Mesothelial cell of epicardium (in vitro differentiated cells): ENCODE measurements at places on chromosomes 3 and 15. TPM values are rescaled to one million over a fixed set of nuclear protein-coding genes. Genes with fewer than 3 reads are reported as not detected.

DNA sequence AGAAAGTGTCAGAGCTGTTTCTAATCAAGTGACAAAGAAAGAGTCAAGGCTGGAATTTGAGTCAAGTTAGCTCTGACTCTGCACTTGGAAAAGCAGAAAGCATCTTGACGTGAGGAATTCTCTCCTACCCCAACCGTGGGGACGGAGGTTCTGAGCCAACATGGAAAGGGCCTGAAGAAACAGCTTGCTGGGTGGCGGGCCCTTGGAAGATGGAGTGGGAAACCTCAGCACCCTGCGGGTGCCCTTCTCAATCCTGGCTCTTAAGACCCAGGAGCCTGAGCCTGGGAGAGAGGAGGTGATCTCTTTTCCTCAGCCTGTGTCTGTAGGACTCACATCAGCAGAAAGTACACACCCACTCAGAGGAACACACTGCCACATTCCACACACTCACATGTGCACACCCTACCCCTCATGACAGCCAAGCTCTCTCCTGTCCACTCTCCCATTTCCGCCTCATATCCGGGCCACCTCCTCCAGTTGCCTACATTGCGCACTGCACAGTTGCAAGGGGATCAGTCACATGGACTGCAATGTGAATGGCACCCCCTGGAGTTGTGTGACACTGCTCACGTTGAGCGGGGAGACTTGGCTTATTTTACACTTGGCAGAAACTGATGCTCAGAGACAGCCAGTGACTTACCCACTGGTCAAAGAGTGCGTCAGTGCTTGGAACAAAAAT, 101.5 kb upstream of the SLC6A6 start:
- no peaks in the 10 kb centered on the region for H3K36me3 ChIP-seq
- no peak overlapping the region for H3K4me3 ChIP-seq
- no peak overlapping the region for H3K27ac ChIP-seq
- DNase-seq = no peak
- peaks cover 7% of the 10 kb centered on the region for H3K4me1 ChIP-seq
- peaks cover 11% of the 10 kb centered on the region for H3K27me3 ChIP-seq

GRCh38 chr3:39272191-39272590, 7.6 kb downstream of the CX3CR1 start:
- H3K4me3 ChIP-seq = no peak overlapping the region
- no peaks in the 10 kb centered on the region for H3K36me3 ChIP-seq
- no peak for DNase-seq
- no peak overlapping the region for H3K27ac ChIP-seq

The BMF gene
- total RNA-seq = 90.3 to 98.9 TPM (median 97.0 TPM) in 3 replicates

The GHSR gene
- total RNA-seq = not detected in 3 replicates

- no peak overlapping the region for H3K4me3 ChIP-seq
- no peaks in the 10 kb centered on the region for H3K36me3 ChIP-seq
- H3K27me3 ChIP-seq = no peaks in the 10 kb centered on the region
- no peak overlapping the region for H3K27ac ChIP-seq
- no peak for DNase-seq
- H3K4me1 ChIP-seq = peaks cover 18% of the 10 kb centered on the region
Observed at GRCh38 chr3:73786321-73786807, 161.6 kb upstream of the PDZRN3 start.

DNA sequence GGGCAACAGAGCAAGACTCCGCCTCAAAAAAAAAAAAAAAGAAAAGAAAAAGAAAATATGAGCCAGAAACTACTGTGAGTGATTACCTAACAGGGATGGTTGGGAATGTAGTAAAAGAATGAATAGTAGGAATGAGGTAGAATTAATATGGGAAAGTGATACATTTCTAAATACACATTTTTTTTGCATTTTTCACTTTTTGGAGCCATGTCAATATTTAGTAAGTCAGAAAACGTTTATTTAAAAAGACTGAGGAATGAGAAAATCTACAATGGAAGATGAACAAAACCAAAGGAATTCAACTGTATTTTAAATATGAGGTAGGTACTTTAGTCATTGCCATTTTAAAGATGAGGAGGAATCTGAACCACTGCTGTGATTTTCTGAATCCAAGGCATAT, 817.2 kb upstream of the CADM2 start:
- no peaks in the 10 kb centered on the region for H3K4me1 ChIP-seq
- no peaks in the 10 kb centered on the region for H3K27me3 ChIP-seq
- H3K27ac ChIP-seq = no peak overlapping the region
- H3K36me3 ChIP-seq = no peaks in the 10 kb centered on the region
- no peak for DNase-seq
- no peak overlapping the region for H3K4me3 ChIP-seq

DNA sequence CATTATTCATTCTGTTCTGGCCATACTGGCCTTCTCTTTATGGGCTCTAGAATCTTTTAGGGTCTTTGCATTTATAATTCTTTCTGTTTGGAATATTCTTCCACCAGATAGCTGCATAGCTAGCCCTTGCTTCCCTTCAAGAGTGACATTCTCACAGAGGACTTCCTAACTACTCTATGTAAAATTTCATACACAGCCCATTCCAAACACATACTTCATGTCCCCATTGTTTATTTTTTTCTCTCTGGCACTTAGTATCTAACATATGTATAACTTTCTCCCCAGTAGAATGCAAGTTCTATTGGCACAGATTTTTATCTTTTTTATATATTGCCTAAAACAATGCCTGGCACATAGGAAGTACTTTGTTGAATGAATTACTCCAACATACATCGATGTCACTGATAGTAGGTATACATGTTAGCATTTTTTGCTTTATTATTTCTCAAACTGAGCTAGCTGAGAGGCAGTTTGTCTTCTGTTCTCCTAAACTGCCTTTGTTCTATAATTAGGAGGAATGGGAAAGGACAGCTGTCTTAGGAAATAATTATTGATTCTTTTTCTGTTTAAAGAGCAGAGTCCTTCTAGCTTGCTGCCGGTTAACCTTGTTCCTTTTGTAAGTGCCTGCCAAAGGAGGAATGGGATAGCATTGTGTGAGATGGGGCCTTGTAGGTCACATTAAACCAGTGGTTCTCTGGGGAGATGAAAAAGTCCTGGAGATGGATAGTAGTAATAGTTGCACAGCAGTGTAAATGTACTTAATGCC, 7.9 kb downstream of the FAM162A start:
- H3K36me3 ChIP-seq = peaks cover 7% of the 10 kb centered on the region
- no peak overlapping the region for H3K4me3 ChIP-seq
- H3K4me1 ChIP-seq = peaks cover 23% of the 10 kb centered on the region
- no peak overlapping the region for H3K27ac ChIP-seq
- DNase-seq = no peak

The ITIH3 gene
- total RNA-seq = 22.4 to 25.0 TPM (median 23.1 TPM) in 3 replicates

DNA sequence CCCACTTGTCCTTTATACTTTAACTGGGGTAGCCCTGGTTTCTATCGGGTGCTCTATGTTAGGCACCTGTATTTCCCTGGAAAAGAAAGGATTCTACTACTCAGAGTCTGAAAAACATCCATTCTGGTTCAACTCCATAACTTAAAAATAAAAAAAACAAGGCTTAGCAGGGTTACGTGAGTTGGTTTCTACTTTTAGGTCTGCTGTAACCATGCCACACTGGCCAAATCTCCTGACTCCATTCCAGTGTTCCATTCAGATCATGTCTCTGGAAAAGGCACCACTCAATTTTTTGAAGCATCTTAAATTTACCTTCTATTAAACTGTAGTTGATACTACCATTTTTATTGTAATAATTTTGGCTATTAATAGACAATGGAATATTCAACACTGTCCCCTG, 62.1 kb downstream of the CAPN3 start:
- no peak overlapping the region for H3K27ac ChIP-seq
- peaks cover 45% of the 10 kb centered on the region for H3K36me3 ChIP-seq
- H3K27me3 ChIP-seq = no peaks in the 10 kb centered on the region
- no peaks in the 10 kb centered on the region for H3K4me1 ChIP-seq

GRCh38 chr15:25137013-25137412, 182.2 kb downstream of the SNRPN start:
- peaks cover 2% of the 10 kb centered on the region for H3K36me3 ChIP-seq
- H3K27ac ChIP-seq = no peak overlapping the region
- no peak for DNase-seq
- peaks cover 14% of the 10 kb centered on the region for H3K4me1 ChIP-seq

The CSTA gene
- total RNA-seq = not detected in 3 replicates

- DNase-seq = no peak
- H3K27ac ChIP-seq = no peak overlapping the region
- no peaks in the 10 kb centered on the region for H3K27me3 ChIP-seq
- no peaks in the 10 kb centered on the region for H3K36me3 ChIP-seq
- H3K4me3 ChIP-seq = no peak overlapping the region
Observed at GRCh38 chr3:130389743-130390478, 44.4 kb downstream of the COL6A5 start.

The GOLGA8T gene
- 0.51 to 0.56 TPM in 2 of 3 replicates, not detected in the other for total RNA-seq

DNA sequence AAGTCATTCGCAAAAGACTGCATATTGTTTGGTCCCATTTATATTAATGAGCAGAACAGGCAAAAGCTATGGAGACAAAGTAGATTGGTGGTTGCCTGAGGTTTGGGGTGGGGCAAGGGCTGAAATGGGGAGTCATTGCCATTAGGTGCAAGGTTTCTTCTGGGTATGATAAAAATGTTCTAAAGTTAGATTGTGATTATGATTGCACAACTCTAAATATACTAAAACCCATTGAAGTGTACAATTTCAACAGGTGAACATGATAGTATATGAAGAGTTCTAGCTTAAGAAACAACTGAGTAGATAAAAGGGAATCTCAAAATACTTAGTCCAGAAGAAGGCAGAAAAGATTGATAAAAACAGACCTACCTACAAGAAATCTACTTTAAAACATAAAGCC, 56.7 kb downstream of the PAK2 start:
- H3K4me3 ChIP-seq = no peak overlapping the region
- H3K27ac ChIP-seq = no peak overlapping the region
- H3K4me1 ChIP-seq = peaks cover 19% of the 10 kb centered on the region

- DNase-seq = no peak
- no peak overlapping the region for H3K27ac ChIP-seq
- H3K4me3 ChIP-seq = no peak overlapping the region
- H3K27me3 ChIP-seq = no peaks in the 10 kb centered on the region
- no peaks in the 10 kb centered on the region for H3K4me1 ChIP-seq
Observed at GRCh38 chr3:39065197-39065596, 13.4 kb downstream of the WDR48 start.

DNA sequence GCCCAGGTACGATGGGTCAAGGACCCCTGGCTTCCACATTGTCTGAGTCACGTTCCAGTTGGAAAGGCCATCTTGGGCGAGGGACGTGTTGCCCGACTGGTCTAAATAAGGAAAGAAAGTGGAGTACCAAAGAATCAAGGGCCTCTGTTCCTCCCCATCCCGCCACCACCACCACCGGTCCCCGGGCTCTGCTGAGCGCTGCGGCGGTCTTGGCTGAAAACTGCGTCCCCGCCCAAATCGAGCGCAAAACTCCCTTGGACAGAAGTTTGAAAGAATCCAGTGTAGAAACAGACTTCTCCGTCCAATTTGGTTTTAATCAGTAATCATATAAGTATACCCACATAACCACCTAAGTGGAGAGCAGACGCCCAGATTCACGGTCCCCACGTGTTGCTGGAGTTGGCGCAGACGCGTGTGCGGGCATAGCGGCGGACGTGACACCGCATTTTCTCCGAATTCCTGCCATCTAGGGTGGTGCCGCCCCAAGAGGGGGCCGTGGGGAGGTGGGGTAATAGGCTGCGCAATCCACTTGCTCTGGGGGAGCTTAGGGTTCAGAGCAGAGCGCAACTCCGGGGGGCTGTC, 243.8 kb upstream of the TOPAZ1 start:
- peaks cover 95% of the 10 kb centered on the region for H3K27me3 ChIP-seq
- H3K4me3 ChIP-seq = peak overlapping the region; percentile 66
- no peak overlapping the region for H3K27ac ChIP-seq
- peaks cover 38% of the 10 kb centered on the region for H3K4me1 ChIP-seq
- H3K36me3 ChIP-seq = no peaks in the 10 kb centered on the region

GRCh38 chr3:191262650-191263049, 63.6 kb downstream of the OSTN start:
- H3K4me1 ChIP-seq = peaks cover 11% of the 10 kb centered on the region
- no peaks in the 10 kb centered on the region for H3K36me3 ChIP-seq
- DNase-seq = no peak
- no peak overlapping the region for H3K4me3 ChIP-seq

- peaks cover 3% of the 10 kb centered on the region for H3K36me3 ChIP-seq
- H3K27me3 ChIP-seq = no peaks in the 10 kb centered on the region
- no peak overlapping the region for H3K27ac ChIP-seq
- DNase-seq = no peak
- no peak overlapping the region for H3K4me3 ChIP-seq
- no peaks in the 10 kb centered on the region for H3K4me1 ChIP-seq
Observed at GRCh38 chr15:65758242-65758641, 33.9 kb downstream of the DENND4A start.

The LYZL4 gene
- total RNA-seq = not detected in 3 replicates

The FHIT gene
- 10.7 to 18.3 TPM (median 12.0 TPM) in 3 replicates for total RNA-seq

The CD276 gene
- total RNA-seq = 174 to 179 TPM (median 178 TPM) in 3 replicates

DNA sequence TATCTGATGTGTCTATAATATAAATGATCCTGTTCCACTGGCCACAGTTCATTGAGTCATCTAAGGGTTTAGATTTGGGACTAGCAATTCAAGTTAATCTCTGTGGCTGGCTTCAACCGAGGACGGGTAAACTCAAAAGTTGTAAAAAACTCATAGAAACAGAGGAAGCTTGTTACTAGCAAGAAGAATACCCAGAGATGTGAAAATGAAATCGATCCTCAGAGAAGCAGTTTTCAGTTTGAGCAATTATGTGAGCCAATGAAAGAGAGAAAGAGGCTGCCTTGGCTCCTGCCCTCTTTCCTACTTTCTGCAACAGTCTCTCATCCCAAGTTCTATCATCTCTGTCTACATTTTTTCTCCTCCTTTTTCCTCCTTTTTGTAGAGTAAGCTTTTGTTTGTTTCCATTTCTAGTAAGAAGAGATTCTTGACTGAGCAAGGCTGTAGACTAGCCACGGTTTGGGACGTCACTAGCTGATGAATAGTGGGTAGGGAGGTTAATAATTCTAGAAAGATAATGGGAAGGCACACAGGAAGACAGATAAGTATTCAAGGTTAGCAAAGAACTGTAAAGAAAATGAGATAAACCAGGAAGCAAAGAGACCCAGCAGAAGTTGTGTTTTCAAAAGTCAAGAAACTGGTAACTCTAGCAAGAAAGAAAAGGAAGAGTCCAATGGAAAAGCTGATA, 298.9 kb upstream of the NR2F2 start:
- H3K27ac ChIP-seq = no peak overlapping the region
- H3K4me1 ChIP-seq = peaks cover 34% of the 10 kb centered on the region
- peaks cover 2% of the 10 kb centered on the region for H3K36me3 ChIP-seq
- DNase-seq = no peak

The LARP6 gene
- total RNA-seq = 24.8 to 27.3 TPM (median 24.9 TPM) in 3 replicates

GRCh38 chr15:59491062-59491461, 53.1 kb downstream of the FAM81A start:
- H3K36me3 ChIP-seq = peaks cover 2% of the 10 kb centered on the region
- no peak overlapping the region for H3K4me3 ChIP-seq
- H3K27ac ChIP-seq = no peak overlapping the region
- H3K4me1 ChIP-seq = peaks cover 2% of the 10 kb centered on the region
- peaks cover 10% of the 10 kb centered on the region for H3K27me3 ChIP-seq

- H3K27ac ChIP-seq = no peak overlapping the region
- H3K36me3 ChIP-seq = peaks cover 2% of the 10 kb centered on the region
- DNase-seq = no peak
- peaks cover 19% of the 10 kb centered on the region for H3K4me1 ChIP-seq
Observed at GRCh38 chr3:62187022-62187431, 186.3 kb downstream of the FEZF2 start.

The TMC3 gene
- total RNA-seq = 0.04 to 0.05 TPM in 2 of 3 replicates, not detected in the other
